ENCODE measurements at places on chromosomes 4 and X.

GRCh38 chrX:7024850-7025249 lies 122.7 kb upstream of the STS start:
- DNase-seq = no peak

GRCh38 chrX:4243759-4244158 lies 530.3 kb upstream of the PRKX start:
- DNase-seq = no peak

- no peak for DNase-seq
These were observed 1753.7 kb upstream of the AGA start for GRCh38 chr4:179195887-179196286.

- DNase-seq = no peak
These were observed 23.0 kb upstream of the CCDC149 start for GRCh38 chr4:24935856-24936255.

- DNase-seq = peak; percentile 2
These were observed 169.4 kb downstream of the PTTG2 start for GRCh38 chr4:38129460-38130227.

GRCh38 chr4:158280856-158281255 lies 70.6 kb downstream of the TMEM144 start:
- no peak for DNase-seq

- no peak for DNase-seq
These were observed 8.2 kb upstream of the ABCG2 start for GRCh38 chr4:88166608-88167007.

DNA sequence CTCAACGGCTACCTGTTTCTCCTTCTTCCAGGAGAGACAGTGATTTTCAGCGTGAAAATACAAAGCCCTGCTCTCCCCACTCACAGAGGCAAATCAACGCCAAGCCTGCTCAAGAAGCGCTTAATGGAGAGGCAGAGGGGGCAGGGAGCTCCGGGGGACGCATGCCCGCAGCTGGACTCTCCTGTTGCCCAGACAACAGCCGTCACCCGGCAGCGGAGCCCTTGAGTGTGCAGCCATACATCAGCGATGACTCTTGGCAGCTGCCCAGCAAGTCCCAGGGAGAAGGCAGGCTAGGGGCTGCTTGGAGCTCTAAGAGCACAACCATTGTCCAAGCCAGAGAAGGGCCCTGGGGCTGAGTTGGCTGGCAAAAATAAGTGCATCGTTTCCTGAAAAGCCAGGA lies 71.0 kb upstream of the AFAP1 start:
- DNase-seq = no peak

GRCh38 chrX:44267116-44267515 lies 76.4 kb downstream of the EFHC2 start:
- DNase-seq = no peak

- DNase-seq = no peak
These were observed 285.9 kb downstream of the ARHGAP10 start for GRCh38 chr4:148017801-148018200.

All from CD4-positive, alpha-beta T cell treated with Interleukin-17A for 1 hour (primary cell).